ENCODE measurements at places on chromosomes 6 and 20. TPM values are rescaled to one million over a fixed set of nuclear protein-coding genes. Genes with fewer than 3 reads are reported as not detected.

The FAM217A gene
- not detected for total RNA-seq

The ISM1 gene
- total RNA-seq = 0.26 TPM

The HRH3 gene
- not detected for total RNA-seq

The MAP7 gene
- 0.52 TPM for total RNA-seq

The DNAJC5 gene
- 40.2 TPM for total RNA-seq

The ADTRP gene
- total RNA-seq = 0.26 TPM

The MEI4 gene
- not detected for total RNA-seq

The SLC35D3 gene
- total RNA-seq = 0.08 TPM

The PCMT1 gene
- 90.1 TPM for total RNA-seq

The FNDC11 gene
- 0.78 TPM for total RNA-seq

The LRRC73 gene
- total RNA-seq = not detected

The CCDC170 gene
- 0.24 TPM for total RNA-seq

The ATXN1 gene
- total RNA-seq = 20.9 TPM

The PABPC1L gene
- 4.9 TPM for total RNA-seq

The OR2H2 gene
- not detected for total RNA-seq

The TMC2 gene
- total RNA-seq = not detected

The SLC26A8 gene
- not detected for total RNA-seq

The NMBR gene
- total RNA-seq = not detected

The FAM184A gene
- total RNA-seq = 0.26 TPM

The C20orf144 gene
- 0.08 TPM for total RNA-seq
